ENCODE measurements at places on chromosomes 16 and 17.

DNA sequence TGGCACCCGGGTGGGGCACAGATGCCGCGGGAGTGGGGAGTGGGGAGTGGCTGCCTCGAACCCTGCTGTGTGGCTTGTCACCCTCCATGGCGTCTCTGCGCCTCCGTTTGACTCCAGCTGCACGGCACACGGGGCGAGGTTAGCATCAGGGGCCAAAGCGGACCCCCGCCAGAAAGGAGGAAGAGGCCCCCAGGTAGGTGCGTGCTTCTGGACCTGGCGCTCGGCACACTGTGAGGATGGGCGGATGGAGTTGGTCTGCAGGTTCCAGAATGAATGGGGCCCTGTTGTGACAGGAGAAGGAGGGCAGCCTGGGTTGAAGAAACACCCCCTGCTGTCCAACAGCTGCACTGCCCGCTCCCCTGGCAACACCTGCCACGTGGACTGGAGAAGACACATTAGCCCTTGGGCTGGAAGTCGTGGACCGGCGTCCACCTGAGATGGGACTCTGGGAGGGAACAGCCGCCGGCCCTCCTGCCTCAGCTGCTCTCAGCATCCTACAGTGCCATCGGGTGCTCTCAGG lies 9.4 kb upstream of the FASN start:
- DNase-seq, result no peak

DNA sequence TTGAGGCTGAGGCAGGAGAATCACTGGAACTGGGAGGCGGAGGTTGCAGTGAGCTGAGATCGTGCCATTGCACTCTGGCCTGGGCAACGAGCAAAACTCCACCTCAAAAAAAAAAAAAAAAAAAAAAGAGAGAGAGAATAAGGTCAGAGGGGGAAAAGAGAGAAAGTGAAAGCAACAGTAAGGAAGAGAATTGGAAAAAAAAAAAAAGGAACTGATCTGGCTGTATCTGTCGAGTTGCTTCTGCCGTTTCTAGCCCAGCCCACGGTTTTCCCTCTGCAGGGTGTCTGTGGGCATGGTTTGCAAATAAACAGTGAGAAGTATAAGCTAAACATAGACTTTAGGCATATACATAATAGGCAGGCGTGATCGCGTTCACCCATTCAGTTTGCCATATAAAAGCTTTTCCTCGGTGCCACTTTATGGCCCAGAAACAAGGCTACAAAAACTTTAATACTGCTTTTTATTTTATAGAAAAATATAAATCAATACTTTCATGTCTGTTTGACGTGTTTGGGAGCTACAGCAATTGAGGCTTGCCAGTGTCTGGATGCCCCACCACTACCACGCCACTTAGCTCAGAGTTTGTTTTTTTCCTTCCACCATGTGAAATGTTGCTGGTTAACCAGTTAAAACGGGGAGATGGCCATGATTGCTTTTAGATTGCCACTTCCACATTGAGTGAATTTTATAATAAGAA lies 436.7 kb downstream of the MAF start:
- DNase-seq, result no peak

DNA sequence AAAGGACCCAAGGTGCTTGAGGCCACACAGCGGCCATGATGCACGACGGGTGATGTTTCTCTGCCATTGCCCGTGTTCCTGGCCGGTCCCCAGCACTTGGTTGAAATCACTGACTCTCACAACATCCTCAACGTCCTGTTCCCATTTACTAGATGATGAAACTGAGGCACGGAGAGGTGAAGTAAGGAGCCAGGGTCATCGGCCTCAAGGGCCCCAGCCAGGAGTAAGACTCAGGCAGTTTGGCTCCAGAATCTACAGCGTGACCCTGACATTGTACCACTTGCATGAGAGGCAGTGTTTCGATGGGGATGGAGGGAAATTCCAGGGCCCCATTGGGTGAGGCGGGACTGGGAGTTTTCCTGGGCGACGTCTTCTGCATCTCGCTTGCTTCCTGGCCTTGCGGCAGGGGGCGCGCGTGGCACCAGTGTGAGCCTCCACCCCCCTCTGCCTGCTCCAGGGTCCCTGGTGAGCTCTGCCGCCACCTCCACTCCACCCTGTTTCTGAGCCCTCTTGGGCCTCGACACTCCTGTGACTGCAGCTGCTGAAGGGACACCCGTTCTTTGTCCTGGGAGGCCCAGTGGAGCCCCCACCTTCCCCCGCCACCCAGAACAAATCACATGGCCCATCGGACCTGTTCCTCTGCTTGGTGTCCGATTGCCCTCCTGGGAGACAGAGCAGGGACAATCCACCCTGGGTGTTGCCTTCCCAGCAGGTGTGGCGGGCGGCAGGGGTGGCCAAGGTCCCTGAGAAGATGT lies 133.0 kb upstream of the GSE1 start:
- peak; percentile 11 for DNase-seq

DNA sequence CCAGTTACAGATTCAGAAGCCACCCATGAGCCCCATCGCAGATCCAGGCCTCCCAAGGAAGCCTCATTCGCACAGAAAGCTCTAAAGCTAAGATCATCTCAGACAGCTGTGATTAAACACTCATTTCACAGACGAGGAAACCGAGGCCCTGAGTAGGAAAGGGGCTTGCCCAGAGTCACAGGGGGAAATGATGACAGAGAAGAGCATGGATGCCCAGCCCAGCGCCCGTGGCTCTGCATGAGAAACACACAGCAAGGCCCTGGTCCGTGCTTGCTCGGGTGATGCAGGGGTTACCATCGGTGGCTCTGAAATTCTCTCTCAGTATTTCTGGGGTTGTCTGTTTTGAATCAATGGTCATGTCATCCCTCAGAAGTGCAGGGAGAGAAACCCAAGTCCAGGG lies 109.6 kb downstream of the C16orf78 start:
- DNase-seq, result no peak

GRCh38 chr16:87459027-87459426 lies 33.8 kb downstream of the ZCCHC14 start:
- no peak for DNase-seq

DNA sequence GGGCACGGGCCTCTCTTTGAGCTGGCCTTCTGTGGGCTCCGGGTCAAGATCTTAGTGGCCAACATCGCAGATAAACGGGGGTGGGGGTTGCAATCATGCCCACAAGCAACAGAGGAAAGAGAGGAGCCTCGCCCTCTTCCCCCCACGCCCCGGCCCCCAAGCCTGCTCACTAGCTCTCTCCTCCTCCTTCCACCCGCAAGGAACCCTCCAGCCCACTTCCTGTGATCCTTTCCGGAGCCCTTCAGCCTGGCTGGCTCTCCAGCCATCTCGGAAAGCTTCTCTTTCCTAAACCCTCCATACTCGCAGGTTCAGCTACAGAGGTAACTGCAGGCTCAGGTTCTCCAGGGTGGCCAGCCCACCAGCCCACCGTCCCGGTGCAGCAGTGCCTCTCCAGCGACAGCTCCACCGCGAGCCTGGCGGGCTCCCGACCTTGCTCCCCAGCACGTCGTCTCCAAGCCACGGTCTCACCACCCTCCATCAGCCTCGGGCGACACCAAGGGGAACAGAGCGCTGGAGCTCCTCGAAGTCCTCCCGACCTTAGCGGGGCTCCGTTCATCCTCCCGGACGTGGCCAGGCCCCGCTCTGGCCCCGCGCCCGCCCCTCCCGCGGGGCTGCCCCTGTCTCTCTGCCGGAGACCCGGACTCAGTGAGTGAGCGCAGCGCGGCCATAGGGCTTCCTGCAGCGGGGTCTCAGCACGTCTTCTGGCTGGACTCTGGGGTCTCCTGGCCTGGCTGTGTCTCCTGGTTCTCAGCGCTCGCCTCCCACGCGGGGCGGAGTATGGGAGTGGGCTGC lies 12.9 kb upstream of the ODF4 start:
- DNase-seq, result peak; percentile 5
